ENCODE measurements at places on chromosomes 12 and 14. TPM values are rescaled to one million over a fixed set of nuclear protein-coding genes. Genes with fewer than 3 reads are reported as not detected.

ANKRD13A gene
- 82.4 TPM for total RNA-seq

TAS2R13 gene
- 1.7 TPM for total RNA-seq

MUCL1 gene
- not detected for total RNA-seq

HOXC6 gene
- total RNA-seq = 0.17 TPM

ATG101 gene
- total RNA-seq = 90.3 TPM

OR9K2 gene
- total RNA-seq = not detected

NXPH4 gene
- total RNA-seq = 0.50 TPM

ERH gene
- total RNA-seq = 168 TPM

VSX2 gene
- total RNA-seq = not detected

SSTR1 gene
- total RNA-seq = 3.0 TPM
